Tongue (tissue), 3 donors: ENCODE measurements at places on chromosomes 1 and 21. TPM values are rescaled to one million over a fixed set of nuclear protein-coding genes. Genes with fewer than 3 reads are reported as not detected.
A peak's percentile ranks its signal among the peaks of the same experiment; 100 is the strongest.

GRCh38 chr1:184956999-184957700 lies 17.2 kb downstream of the NIBAN1 start:
- no peak for DNase-seq

DNA sequence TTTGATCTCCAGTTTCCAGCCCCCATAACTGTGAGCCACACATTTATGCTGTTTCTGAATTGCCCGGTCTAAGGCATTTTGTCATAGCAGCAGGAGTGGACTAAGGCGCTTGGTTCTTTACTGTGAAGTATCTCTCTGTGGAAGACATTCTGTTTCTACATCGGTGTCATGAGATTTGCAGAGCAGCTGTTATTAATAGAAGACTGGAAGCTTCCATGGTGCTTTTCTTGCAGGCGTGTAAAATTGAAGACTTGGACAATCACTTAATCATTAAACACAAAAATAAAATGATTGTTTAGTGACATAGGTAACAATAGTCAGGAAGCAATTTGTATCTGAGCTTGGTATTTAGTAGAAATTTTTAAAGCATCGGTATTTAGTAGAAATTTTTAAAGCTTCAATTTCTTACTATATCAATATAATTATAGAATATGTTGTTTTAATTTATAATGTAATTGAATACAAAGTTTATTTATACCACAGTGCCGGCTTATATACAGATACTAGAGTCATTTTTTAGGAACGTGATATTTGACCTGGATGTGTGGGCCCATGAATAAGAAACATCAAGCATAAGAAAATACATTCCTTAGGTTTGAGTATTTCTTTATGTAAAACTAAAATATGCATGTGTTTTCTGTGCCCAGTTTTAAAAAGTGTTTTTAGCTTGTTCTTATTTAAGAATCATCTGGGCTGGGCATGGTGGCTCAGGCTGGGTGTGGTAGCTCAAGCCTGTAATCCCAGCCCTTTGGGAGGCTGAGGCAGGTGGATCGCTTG lies 60.6 kb upstream of the COL6A1 start:
- no peak for DNase-seq

DNA sequence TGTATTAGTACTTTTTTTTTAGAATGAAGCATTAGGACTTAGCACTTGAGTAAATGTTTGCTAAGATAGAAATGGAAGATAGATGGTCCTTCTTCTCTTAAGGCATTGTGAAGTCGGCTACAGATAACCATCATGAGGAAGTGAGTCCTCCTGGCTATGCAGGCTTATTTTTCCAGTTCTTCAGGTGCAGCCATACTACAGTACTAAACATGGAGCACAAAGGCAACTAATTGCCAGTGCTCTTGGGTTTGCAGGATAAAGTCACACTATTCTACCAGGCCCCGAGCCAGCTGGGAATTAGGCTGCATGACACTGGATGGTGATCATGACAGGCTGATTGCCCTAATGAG lies 197.3 kb upstream of the SGIP1 start:
- DNase-seq: no peak

DNA sequence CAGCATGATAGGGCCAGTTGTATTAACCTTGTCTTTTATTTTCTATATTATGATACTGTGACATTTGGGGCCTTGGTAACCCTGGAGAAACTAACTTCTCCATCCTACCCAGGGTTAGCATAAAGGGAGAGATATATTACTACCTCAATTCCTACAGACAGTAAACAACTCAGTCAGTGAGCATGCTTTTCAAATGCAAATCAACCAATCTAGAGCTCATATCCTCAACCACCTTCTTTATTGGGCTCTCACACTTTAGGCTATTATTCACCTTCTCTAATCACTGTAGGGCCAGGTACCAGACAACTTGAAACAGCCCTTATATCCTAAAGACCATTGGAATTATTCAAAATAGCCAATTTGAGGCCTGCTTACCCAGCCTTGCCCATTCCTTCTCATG lies 477.6 kb downstream of the PTPRC start:
- DNase-seq: no peak

DNA sequence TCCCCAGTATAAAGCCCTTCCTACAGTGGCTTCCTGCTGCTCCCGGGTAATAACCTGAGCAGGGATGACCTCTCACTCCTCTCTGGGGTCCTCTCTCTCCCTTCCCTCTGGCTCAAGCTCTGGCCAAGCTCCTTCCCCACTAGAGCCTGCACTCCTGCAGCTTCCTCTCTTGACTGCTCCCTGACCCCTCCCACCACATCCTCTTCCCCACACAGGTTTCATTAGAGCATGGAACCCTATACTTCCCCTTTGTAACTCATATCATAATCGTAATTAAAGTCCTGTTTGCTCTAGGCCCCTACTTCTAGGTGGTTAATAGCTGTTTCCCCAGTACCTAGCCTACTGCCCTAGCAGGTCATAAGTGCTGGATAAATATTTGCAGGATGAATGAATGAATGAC lies 146.2 kb downstream of the C1orf21 start:
- no peak for DNase-seq

GRCh38 chr21:18499761-18500376 lies 96.3 kb upstream of the TMPRSS15 start:
- peak; percentile 82 for DNase-seq

Gene GNG12
- 68.1 TPM for total RNA-seq
